ENCODE measurements at places on chromosomes 6 and 20. TPM values are rescaled to one million over a fixed set of nuclear protein-coding genes. Genes with fewer than 3 reads are reported as not detected.

DNA sequence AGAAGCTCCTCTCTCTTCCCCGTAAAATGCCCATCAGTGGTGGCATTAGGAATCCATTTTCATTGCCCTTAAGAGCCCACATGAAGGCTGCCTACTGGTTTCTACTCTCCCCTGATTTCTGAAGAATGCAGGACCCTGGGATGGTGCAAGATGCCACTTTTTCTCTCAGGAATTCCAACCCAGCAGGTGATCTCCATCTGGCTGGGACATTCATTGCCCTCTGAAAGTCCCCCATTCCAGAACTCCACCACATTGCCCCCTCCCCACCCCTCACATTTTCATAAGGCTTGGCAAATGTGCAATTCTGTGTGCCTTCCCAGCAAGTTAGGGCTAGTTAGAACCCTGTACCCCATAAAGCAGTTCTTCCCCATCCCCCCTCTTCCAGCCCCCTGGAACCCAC is 88.0 kb downstream of the BANF2 start:
- DNase-seq: no peak

DNA sequence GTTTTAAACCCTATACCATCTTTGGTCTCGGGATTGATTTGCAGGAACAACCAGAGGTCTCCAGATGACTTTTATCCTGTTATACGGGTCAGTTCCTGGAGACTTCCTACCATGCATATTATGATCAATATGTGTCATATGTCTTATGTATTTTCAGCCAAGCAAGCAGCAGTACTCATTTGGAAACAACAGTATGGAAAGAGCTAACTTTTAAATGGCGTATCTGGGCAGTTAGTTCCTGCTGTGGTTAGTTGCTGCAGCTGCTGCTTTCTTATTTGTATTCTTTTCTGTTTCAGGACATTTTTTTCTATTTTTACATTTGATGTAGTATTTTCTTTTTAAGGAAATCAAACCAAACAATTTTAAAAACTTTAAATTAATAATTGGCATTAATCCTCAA is 207.5 kb downstream of the MANEA start:
- DNase-seq: no peak

- DNase-seq: no peak
These were observed 117.0 kb downstream of the BMP5 start for GRCh38 chr6:55758156-55758937.

GRCh38 chr6:157186785-157187181 is 136.5 kb downstream of the TMEM242 start:
- DNase-seq: no peak

DNA sequence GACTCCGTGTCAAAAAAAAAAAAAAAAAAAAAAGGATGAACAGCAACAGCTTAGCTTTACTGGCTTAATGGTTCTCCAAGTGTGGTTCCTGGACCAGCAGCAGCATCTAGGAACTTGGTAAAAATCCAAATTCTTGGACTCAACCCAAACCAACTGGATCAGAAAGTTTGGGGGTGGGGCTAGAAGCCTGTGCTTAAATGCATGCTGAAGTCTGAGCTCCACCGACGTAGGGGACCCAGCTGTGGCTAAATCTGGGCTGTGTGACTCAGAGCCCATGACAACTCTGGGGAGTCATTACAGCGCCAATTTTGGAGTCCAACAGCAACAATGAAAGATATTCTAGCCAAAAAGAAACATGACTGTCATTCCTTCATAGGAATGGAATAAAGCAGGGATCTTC is 13.6 kb upstream of the CHD6 start:
- DNase-seq: no peak

GRCh38 chr20:49276961-49277785 is 684 bp downstream of the ZNFX1 start:
- DNase-seq: peak; percentile 28

- DNase-seq: no peak
These were observed 105.2 kb upstream of the CARMIL1 start for GRCh38 chr6:25173951-25174474.

DNA sequence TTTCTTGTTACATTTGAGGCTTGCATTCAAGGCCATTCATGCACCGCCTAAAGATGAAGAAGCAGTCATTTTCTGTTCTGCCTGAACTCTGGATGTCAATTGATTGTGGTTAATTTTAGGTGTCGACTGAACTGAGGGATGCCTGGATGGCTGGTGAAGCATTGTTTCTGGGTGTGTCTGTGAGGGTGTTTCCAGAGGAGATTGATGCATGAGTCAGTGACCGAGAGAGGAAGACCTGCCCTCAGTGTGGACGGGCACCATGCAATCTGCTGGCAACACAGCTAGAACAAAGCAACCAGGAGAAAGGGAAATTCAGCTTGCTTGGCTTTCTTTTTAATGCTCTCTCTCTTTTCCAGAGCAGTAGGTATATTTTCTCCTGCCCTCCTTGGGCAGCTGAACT is 164.1 kb upstream of the ECI2 start:
- DNase-seq: no peak

GRCh38 chr6:5334341-5334740 is 73.0 kb downstream of the FARS2 start:
- DNase-seq: no peak

- DNase-seq: no peak
These were observed 838.8 kb downstream of the MAFB start for GRCh38 chr20:39850246-39850645.

DNA sequence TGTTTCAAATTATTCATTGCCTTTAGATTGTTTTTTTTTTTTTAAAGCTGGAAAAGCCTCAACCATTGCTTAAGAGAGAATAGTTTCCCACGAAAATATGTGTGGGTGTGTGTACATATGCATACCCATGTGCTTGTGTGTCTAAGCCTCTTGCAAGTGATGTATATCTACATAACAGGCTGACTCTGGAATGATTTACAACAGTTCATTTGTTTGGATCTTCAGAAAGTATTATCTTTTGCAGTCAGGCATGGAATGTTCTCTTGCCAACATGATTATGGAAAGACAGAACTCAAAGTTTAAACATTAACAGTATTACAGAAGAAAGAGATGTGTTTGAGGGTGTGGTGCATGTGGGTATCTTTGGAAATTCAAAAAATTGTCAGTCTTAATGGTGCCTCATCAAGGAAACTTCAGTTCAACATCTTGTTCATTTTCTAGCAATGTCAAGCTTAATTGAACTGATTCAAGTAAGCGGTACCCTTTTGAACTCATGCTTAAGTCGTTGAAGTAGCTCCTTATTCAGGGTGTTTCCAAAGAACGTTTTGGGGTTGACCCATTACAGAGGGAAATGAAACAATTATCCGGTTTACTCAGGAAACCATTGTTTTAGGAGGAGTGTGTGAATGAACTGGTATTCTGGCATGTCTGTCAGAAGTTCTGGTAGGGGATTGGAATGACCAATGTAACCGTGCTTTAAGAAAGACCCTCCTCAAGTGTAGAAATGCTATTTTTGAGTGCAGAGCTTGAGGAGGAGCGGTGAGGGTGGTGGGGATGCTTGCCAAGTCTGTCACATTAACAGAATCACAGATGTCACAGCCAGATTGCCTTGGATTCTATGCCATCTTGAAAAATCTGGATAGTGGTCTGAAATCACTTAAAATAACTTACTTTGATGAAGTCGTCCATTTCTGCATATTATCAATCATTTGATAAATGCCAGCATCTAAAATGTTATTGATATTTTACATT is 60.3 kb downstream of the ADGRG6 start:
- DNase-seq: no peak

DNA sequence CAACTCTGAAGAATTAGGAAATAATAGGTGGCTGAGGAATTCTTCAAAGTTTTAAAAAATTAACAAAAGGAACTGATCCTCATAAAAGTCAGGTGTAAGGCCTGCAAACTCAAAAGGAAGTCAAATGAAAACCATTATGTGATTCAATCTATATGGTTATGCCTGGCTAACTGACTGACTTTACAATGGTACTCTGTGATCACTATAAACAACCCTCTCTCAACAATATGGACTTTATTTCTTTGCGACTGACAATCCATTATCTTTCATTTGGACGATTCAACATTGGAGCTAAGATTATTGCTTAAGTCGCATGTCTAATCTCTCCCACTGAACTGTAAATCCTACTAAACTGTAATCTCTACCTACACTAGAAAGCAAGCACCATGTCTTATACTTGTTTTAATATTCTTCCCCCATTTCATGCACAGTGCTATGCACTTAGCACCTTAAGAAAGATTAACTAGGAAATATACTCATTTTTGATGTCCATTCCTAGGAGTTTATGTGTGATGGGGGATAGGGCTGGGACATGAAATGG is 1.4 kb downstream of the STK38 start:
- DNase-seq: no peak

DNA sequence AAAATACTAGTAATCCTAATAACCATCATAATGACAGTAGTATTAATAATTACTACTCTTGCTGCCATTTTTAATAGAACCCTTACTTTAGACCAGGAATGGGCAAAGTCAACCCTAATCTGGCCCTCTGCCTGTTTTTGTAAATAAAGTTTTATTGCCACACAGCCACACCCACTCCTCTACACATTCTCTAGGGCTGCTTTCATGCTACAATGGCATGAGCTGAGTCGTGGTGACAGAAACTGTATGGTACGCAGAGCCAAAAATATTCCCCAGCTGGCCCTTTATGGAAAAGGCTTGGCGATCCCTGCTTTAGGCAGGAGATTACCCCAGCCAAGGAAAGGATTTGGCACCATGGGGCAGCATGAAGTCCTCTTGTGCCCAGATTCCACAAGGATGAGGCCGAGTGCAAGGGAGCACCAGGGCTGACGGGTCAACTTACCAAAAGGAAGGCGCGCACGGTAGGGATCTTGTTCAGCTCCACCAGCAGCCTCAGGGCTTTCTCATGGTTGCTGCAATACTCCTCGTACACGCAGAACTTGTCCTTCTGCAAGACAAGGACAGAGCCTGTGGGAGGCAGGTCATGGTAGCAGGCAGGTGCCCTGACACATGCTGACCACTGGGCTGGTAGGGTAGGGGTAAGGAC is 93.6 kb downstream of the PREX1 start:
- no peak for DNase-seq

GRCh38 chr6:154489822-154490221 is 20.7 kb downstream of the CNKSR3 start:
- DNase-seq: no peak

DNA sequence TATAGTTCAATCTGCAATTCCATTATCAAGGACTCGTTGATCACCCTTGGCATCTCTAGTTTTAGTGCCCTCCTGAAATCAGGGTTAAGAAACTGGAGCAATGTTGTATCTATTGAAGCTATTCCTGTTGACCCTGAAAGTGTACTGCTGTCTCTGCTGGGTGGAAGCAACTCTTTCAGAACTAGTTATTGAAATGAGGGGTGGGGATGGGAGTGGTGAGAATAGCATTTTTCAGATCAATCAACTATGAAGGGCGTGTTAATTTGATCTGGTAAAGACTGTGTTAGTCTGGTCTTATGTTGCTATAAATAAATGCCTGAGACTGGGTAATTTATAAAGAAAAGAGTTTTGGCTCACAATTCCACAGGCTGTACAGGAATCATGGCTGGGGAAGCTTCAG is 152.5 kb upstream of the BMP5 start:
- no peak for DNase-seq

- DNase-seq: no peak
These were observed 56.2 kb upstream of the BMP6 start for GRCh38 chr6:7669742-7670141.

- DNase-seq: no peak
These were observed 210.8 kb downstream of the ARHGAP18 start for GRCh38 chr6:129498950-129499842.

GRCh38 chr20:16864963-16865362 is 116.8 kb downstream of the OTOR start:
- DNase-seq: no peak

GRCh38 chr6:143570147-143570853 is 58.8 kb upstream of the FUCA2 start:
- DNase-seq: no peak

DNA sequence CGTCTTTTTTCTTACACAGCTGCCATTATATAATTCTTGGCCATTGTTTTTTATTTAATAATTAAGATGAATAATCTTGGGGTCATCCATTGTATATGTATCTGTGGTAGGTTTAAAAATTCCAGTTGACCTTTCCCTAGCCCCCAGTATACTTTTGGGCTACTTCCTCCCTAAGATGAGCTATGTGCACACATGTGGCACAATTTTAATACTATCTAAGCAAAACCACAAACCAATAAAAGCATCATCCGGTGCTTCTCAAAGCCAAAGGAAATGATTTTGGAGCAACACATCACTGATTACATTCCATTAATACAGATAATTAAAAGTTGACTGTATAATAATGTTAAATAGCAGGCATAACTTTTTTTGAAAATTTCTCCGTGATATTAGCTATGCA is 161.2 kb downstream of the ATXN1 start:
- DNase-seq: no peak

- DNase-seq: no peak
These were observed 92.5 kb upstream of the CCDC167 start for GRCh38 chr6:37592085-37592698.

GRCh38 chr20:63070771-63071540 is 64.2 kb upstream of the BHLHE23 start:
- no peak for DNase-seq

DNA sequence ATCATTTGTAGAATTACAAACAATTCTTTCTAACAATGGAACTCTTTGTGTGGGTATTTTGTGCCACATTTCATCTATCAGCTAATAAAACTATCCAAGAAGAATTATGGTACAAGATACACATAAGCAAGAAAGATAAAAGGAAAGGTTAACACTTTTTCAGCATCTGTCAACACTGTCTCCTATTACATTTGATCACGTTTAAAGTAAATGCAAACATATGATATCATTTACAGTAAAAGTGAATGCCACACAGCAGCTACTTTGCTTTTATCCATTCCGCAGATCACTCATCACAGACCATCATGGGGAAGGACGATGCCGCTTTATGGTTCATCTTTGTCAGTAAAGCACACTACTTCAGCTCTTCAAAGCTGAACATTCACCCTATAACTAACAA is 456.4 kb upstream of the MANEA start:
- no peak for DNase-seq

DNA sequence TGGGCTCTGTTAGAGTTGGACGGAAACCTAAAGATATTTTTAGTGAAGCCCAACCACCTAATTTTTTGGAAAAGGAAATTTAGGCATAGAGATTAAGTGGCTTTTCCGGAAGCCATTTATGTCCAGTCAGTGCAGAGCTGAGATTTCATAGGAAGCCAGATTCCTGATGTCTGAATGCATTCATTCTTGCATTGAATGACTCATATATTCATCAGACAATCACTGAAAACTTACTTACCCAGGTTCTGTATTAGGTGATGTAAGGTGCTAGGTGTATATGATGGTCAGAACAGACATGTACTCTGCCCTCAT is 4.1 kb downstream of the SH3BGRL2 start:
- no peak for DNase-seq

The CDH4 gene
- total RNA-seq: 22.8 TPM

The OOEP gene
- not detected for total RNA-seq

The ZBTB12 gene
- total RNA-seq: 25.7 TPM

The B3GALT4 gene
- total RNA-seq: 9.0 TPM

The PKIB gene
- 4.1 TPM for total RNA-seq

The PNLDC1 gene
- not detected for total RNA-seq

The BCAS4 gene
- total RNA-seq: 11.4 TPM

The COL19A1 gene
- total RNA-seq: 3.7 TPM

The BPIFB4 gene
- not detected for total RNA-seq

The MLN gene
- total RNA-seq: not detected

The ID4 gene
- 123 TPM for total RNA-seq

The SAMD3 gene
- 18.3 TPM for total RNA-seq

The SLC44A4 gene
- not detected for total RNA-seq

All from frontal cortex (tissue), 4 donors.